ENCODE measurements at places on chromosomes 16 and 17.

DNA sequence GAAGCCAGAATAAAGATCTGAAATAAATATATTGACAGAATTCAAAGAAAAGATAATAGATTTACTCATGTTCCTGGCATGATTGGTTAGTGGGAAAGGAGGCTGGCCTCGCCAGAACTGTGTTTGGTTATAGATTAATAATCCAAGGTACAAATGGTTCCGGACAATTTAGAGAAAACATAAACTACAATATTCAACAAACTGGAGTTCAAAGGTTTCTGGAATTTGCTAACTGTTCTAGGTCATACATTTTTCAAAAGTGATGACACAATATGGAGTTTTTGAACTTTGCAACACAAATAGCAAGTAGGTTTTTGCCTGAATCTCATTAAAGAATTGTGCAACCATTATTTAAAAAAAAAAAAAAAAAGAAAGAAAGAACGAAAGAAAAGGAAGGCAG, 251.7 kb upstream of the SALL1 start:
- no peak for DNase-seq

- DNase-seq, result no peak
Measured at GRCh38 chr17:28071891-28072606, 29.6 kb downstream of the NLK start.

DNA sequence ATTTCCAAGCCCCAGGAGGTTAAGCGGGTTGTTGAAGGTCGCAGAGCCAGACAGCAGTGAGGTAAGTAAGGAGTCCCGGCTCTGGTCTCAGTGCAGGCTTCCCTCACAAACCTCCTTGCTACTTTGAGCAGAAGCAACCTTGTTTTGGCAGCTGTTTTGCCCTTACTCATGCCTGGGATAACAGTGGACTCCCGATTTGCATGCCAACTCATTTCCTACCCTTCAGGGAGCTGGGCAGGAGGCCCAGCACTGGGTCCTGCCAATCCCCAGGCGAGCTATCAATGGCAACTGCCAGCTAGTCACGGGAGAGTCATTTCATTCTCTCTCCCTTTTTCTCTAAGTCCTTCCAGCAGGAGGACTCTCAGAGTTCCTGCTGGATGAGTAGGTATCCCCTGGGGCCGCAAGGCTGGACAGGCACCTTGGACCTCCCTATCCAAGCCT, 72.0 kb upstream of the KSR1 start:
- no peak for DNase-seq

- DNase-seq, result peak; percentile 96
Measured at GRCh38 chr17:50547035-50547735, at the start of gene SPATA20. Gene SPATA20, plus strand, starts transcription at chr17:50547174. Its CDS starts 35 bp downstream, at chr17:50547209.

DNA sequence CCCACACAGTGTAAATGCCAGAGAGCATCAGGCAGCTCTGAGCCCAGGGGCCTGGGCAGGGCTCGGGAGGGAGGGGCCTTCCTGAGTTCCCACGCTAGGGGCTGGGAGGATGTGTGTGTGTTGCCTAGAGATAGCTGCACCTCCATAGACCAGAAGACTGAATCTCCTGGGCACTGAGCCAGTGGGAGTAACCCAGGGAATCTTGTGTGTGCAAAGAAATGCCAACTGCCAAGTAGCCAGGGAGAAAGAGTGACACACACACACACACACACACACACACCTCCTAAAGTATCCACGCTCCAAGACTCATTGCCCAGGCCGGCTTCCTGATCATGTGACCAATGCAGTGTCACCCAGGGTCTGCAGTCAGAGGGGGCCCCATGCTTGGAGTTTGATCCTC, 166.2 kb upstream of the RPL38 start:
- no peak for DNase-seq

DNA sequence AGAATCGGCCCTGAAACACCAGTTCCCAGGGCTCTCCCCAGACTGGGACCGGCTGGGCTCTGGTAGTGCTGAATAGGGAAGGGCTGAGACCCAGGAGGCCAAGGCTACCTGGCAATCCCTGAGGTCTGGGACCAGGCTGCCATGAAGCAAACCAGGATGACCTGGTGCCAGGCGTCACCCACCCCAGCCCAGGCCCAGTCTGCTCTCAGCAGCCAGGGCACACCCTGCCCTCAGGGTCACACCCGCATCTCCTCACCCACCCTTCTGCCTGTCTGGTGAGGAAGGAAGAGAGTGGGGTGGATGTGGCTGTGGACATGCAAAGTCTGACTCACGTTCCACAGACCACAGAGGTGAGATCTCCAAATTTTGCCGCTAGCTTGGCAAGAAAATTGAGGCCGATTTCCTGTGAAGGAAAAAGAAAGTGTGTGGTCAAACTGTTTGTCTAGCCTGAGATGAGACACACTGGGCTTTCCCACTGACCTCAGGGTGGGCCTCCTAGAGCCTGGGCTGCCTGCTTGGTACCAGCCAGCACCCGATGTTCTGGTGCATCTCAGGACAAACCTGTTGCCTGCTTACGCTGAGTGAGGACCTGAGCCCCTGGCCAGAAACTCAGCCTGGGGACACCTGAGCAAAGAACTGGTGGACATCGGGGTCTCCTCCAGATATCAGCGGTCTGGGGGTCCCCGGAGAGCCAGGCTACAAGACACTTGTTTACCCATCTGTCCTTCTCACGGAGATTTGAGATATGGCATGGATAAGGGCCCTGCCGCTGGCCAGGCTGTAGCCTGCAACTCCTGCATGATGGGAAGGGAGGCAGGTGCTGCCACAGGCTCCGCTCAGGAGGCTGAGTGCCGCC, 6.3 kb upstream of the RAB37 start:
- DNase-seq, result peak; percentile 85

DNA sequence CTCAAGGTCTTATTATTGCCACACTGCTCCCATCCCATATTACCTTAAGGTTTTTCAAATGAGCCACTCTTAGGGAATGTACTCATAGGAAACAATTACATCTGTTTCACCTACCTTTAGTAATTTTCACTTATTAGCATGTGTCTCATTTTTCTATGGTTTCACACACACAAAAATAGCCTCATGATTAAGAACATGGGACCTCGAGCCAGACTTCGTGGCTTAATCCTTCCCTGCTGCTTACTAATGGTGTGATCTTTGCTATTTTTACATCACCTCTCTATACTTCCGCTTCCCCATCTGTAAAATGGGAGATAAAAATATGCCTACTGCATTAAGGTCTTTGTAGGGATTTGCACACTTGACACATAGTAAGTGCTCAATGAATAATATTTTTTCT, 38.5 kb downstream of the OTOA start:
- DNase-seq, result no peak

DNA sequence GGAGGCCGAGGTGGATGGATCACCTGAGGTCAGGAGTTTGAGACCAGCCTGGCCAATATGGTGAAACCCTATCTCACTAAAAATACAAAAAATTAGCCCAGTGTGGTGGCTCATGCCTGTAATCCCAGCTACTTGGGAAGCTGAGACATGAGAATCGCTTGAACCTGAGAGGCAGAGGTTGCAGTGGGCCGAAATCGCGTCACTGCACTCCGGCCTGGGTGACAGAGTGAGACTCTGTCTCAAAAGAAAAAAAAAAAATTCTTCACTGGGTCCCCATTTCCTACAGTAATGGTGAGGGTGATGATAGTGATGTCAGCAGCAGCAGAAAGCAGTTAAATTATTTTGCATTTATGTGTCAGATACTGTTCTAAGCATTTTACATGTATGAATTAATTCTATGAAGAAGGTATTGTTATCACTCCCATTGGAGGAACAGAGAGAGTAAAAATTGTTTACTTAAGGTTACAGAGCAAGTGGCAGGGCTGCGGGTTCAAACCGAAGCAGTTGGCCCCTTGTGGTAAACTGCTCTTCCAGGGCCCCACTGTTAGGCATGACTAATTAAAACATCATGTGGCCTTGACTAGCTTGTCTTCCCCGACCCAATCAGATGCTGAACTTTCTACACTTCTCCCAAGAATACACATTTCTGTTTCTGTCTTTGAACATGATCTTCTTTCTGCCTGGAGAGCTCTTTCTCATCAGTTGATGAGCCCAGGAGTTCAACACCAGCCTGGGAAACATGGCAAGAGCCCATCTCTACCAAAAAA, 45.8 kb downstream of the STAT3 start:
- peak; percentile 84 for DNase-seq

DNA sequence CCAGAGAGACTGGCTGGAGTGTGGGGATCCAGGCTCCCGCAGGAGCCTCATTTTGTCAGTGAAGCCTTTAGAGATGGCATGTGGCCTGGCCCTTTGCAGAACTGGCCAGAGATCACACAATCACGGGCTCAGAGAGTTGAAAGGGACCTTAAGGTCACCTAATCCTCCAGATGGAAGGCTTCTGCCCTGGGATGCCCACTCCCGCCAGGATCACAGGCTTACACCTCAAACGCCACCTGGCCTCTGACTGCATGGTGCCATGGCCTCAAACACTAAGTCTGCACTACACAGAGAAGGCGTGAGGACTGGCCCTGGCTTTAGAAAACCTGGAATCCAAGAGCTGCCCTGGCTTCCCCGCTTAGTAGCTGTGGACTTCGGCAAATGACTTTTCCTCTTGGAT, 306.8 kb upstream of the CCL2 start:
- DNase-seq, result no peak

DNA sequence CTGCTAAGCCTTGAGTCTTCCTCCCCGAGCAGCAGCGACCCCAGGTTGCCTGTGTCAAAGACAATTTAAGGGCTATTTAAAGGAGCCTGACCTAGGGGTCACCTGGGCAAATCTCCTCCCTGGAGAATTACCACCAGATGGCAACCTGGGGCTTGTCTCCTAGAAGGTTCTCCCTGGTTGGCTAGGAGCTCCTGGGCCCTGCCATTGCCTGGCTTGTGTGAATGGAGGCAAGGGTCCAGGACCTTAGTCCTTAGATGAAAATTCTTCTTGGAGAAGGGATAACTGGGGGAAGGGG, 51.3 kb upstream of the TAC4 start:
- no peak for DNase-seq

GRCh38 chr17:42687707-42688320, 5.5 kb downstream of the CNTNAP1 start:
- DNase-seq, result no peak

DNA sequence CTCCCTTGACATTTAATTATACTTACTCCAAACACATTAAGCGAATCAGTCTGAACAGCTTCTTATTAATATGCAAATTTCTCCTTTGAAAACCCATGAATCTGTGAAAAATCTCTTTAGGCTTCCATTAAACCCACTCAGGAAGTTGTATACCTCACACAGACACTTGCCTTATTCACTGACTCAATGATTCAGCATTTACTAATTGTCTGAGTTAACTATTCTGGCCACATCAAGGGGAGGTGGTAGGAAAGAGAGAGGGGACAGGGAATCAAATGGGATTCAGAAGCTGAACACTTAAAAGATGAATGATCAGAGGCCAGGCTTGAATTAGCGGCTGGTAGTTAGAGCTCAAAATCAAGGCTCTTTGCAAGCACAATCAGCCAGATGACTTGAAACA, 70.0 kb downstream of the HS3ST3A1 start:
- no peak for DNase-seq

DNA sequence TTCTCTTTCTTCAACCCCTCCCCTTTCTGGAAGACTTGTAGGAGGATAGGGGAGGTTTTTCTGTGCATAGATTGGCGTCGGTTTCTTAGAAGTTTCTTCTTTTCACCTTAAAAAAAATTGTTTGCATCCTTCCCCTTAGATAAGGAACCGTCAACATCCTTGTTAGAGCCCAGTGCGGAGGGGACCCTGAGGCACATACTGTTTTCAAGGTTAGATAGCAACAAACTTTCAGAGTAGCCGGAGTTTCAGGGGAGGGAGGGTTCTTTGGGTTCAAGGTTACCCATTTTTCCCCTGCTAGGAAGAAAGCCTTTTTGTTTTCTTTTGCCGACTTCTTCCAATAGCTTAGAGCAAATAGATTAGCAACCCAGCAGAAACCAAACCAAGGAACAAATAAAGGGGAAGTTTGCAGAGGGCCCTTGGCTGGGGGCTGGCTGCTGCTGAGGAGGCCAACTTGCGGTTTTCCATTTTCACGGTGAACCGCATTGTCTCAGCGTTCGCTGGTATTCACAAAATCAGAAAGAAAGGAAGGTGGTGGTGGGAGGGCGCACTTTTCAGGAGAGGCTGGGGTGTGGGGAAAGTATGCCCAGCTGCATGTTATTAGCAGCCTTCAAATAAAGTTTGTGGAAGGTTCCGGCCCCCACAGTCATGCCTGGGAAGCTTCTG, 28.8 kb downstream of the MSI2 start:
- DNase-seq, result peak; percentile 90

DNA sequence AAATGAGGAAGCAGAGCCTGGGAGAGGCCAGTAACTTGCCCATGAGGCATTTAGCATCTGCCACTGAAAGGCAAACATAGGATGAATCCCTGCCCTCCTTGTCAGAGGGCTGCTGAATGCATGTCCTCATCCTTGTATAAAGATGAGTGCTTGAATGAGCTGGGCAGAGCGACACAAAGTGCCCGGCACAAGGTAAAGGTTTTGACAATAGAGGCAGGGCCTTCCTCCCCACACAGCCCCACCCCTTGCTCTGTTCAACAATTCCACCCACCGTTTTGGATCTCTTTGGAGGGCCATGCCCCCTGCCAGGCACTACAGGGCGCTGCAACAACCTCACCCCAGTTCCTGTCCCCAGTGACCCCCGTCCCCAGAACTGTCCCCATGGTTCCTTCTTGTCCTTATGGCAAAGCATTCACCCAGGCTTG, 1.4 kb upstream of the KRT19 start:
- no peak for DNase-seq

- DNase-seq, result no peak
Measured at GRCh38 chr16:66888647-66889615, 8.6 kb downstream of the PDP2 start.

- DNase-seq, result no peak
Measured at GRCh38 chr17:48526608-48527546, 3.9 kb downstream of the HOXB1 start.

GRCh38 chr17:31200287-31200686, 96.8 kb downstream of the OMG start:
- no peak for DNase-seq

GRCh38 chr17:8074554-8074953, 13.0 kb downstream of the ALOX12B start:
- no peak for DNase-seq

DNA sequence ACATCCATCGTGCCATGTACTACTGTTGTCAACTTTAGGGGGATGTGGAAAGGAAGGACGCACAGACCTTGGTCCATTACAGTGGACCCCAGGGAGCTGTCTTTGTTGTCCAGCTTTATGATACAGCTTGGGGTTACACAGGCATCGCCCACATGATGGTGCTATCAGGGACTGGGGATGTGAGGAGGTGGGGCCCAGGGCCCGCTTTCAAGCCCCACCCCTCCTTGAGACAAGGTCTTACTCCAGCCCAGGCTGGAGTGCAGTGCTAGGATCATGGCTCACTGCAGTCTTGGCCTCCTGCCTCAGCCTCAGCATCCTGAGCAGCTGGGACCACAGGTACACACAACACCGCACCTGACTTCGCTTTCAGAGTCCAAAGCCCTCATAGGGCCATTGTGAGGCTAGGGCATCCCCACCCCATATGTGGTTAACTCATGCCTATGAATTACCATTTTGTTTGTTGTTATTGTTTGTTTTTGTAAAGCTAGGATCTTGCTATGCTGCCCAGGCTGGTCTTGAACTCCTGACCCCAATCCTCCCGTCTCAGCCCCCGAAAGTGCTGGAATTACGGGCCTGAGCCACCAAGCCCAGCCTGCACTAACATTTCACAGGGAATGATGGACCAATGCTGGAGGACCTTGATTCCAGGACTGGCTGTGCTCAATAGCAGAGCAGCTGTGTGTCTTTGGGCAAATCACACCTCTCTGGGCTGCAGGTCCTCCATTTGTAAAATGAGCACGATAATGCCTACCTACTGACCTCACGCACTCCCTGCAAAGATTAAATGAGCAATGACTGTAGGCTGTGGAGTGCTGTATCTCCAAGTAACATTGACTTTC, 17.2 kb downstream of the ST3GAL2 start:
- no peak for DNase-seq

All from activated CD4-positive, alpha-beta T cell treated with anti-CD3 and anti-CD28 coated beads, Interleukin-2, amount 10 ng/mL, durations not matched to agents 24 days and 14 days (primary cell).